Right cardiac atrium (tissue), 5 donors: ENCODE measurements at places on chromosomes 7 and 10. TPM values are rescaled to one million over a fixed set of nuclear protein-coding genes. Genes with fewer than 3 reads are reported as not detected.

RHBDD2 gene
- total RNA-seq: 38.1 TPM

- DNase-seq: no peak
Measured at GRCh38 chr10:117669122-117669521, 126.6 kb downstream of the EMX2 start.

SPDYE5 gene
- not detected for total RNA-seq

- DNase-seq: no peak
Measured at GRCh38 chr7:19415123-19415522, 269.9 kb upstream of the FERD3L start.

SOSTDC1 gene
- 4.3 TPM for total RNA-seq

DNA sequence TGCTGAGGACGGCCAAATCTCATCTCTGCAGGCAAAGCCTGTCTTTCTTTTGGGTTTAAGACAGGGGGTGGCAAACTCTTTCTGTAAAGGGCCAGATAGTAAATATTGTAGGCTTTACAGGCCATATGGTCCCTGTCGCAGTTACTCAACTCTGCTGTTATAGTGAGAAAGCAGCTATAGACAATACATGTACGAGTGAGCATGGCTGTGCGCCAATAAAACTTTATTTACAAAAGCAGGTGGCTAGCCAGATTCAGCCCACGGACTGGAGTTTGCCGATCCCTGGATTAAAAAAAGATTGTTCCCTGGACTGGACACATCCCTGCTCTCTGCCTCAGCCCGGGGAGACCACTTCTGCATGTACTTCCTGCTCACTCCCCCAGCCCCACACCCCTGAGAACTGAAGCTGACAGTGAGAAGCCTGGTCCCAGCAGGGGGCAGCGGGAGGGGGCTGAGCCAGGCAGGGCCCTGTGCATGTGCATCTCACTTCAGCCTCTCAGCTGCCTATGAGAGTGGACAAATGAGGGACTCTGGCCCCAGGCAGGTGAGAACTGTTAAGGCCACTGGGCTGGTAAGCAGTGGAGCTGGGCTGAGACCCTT, 392.4 kb downstream of the PLXNA4 start:
- no peak for DNase-seq

AS3MT gene
- total RNA-seq: 14.1 TPM

OR9A2 gene
- total RNA-seq: not detected

RAMP3 gene
- total RNA-seq: 45.5 TPM

GRCh38 chr7:29565982-29566746, 2.5 kb downstream of the PRR15 start:
- peak; percentile 62 for DNase-seq

DNA sequence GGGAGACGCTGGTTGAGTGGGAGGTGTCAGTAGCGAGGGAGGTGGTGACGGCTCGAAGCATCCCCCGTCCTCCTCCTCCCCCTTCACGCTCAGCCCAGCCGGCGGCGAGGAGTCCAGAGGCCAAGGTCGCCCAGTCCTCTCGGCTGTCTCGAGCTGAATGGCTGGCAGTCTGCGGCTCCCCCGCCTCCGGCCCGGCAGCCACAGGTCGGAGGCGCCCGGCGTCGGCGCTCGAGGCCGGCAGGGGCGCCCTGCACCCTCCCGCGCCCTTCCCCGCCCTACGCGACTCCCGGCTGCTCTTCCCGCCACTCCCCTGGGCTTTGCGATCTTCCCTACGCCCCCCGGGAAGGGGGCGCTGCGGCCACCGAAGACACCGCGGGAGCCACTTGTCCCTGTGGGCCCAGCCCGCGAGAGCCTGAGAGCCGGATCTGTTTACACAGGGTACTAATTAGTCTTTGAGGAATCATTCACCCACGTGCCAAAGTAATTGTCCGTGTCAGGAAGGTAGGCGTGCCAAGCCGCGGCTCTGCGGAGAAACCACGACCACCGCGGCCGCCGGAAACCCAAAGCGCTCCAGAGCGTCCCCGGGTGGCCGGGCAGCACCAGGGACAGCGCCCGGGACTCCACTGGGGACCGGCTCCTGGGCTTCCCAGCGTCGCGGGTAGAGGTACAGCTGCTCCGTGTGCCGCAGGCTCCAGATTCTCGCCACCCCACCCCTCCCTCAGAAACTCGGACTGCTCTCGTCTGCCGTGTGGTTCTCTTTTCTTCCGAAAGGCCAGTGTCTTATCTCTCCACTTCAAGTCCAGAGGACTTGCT, at the start of gene NXPH1:
Gene NXPH1, plus strand, starts transcription at position 133 of the 813 bp plus-strand sequence.
- DNase-seq: no peak

TBL2 gene
- total RNA-seq: 26.1 TPM

GRCh38 chr10:102657984-102658724, 13.9 kb downstream of the TRIM8 start:
- no peak for DNase-seq

DNA sequence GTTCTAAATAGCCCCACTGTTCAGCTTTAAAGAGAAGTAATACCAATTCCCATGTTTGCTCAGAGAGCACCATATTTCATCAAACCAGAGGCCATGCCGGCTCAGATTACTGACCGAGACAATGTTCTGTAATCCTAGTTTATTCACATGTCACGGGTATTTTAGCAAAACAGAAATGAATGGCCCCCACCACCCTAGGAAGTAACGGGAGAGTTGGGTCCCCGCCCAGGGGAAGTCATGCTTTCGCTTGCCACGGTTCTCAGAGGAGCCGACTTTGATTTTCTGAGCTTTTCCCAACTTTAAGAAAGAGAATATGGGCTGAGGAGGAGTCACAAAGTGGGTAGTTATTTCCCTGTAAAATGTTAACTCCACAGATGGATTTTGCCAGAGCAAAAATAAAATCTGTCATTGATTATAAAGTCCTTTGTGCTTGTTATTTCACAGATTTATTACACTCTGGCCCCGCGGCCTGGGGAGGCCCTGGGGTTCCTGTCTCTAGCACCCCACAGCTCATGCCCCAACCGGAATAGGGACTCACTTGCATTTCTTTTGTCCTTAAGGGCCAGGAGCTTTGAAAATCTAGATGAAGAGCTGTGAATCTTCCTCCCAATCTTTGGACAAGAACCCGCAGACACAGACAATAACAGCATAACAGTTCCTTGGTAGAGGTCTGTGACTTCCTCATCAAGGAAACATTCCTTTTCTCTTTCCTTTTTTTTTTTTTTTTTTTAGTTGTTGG, 3.7 kb upstream of the GDF10 start:
- DNase-seq: no peak

DNA sequence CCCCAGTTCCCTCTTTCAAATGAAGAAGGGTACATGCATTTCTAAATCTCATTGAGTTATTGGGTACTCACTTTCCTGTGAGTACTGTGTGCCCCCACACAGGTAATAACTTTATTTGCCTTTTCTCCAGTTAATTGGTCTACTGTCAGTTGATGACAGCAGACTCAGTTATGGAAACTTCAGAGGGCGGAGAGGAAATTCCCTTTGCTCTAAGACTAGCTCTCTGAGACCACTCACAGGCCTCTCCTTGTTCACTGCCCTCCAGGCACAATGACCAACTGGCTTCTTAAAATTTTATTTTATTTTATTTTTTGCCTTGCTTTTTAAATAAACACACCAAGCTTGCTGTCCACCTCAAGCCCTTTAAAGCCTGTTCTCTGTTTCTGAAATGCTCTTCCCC, 235.8 kb upstream of the AOAH start:
- DNase-seq: no peak

DNA sequence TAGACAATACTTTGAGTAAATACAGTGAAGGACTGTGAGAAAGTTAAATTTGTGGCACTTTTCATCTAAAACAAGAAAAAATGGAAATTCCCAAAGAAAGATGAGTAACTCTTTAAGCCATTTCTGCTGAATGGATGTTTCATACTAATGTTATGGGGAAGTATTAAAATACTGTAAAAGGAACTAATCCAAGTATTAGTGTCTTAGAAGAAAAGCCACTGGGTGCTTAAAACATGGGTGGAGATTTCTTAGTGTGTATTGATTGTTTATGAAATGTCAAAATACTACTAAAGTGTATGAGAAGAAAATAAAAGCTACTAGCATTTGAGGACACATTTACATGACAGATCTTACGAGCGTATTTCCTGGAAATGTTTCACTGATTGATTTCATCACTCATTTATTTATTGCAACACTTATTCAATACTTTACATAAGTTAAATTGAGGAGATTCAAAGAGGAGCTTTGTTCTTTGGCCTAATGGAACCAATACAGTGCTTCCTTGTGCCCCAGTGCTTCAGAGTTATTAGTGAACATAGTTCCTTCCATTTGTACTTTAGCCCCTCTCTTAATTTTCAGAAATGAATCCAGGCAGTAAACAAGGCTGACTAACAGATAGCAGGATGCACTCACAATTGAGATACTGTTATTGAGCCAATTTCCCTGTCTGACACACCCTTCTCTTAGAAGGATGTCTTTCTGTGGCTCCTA, 155.5 kb upstream of the AHR start:
- DNase-seq: no peak

DNA sequence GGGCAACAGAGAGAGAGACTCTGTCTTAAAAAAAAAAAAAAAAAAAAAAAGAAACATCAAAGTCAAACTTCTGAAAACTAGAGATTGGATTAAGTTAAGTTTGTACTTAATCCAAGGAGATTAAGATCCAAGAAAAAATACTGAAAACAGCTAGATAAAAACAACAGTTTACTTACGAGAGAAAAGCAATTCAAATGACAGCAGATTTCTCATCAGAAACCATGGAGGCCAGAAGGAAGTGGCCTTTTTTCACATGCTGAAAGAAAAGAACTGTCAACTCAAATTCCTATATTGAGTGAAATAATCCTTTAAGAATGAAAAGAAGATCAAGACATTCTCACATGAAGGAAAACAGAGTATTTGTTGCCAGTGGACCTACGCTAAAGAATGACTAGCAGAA, 5.4 kb upstream of the CCDC71L start:
- DNase-seq: no peak

SEPTIN14 gene
- not detected for total RNA-seq

GRCh38 chr10:30121401-30121800, 62.0 kb upstream of the JCAD start:
- DNase-seq: no peak

DNA sequence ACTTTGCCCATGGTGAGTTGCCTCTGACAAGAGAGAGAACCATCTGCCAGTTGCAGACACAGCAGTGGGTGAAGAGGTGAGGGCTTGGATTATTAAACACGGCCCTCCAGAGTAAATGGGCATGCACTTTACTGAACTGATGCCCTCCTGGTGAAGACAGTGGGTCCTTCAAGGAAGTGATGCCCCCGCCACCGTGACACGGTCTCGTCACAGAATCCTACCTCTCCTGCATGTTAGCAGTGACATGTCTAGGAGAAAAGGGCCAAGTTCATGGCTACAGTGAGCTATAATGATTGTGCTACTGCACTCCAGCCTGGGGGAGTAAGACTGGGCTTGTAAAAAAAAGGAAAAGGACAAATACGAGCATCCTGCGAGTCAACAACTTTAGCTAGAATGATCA, 2.4 kb downstream of the BNIP3 start:
- DNase-seq: no peak

GRCh38 chr7:38833329-38833728, 75.7 kb downstream of the VPS41 start:
- no peak for DNase-seq

DNA sequence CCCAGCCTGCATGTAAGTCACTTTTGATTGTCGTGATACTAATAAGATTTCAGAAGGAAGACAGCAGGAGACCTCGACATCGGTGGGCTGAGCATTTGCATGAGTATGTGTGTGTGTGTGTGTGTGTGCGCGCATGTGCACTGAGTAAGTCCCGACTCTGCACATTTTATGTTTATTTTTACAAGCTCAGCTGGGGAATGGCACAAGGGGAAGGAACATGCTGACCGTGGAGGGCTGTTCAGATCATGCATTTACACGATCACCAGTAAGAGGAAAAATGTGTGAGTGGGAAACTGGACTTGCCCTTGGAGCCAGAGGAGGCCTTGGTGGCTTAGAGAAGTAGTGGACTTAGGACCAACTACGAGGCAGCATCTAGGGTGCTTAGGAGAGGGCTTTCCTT, 41.3 kb downstream of the IL2RA start:
- peak; percentile 59 for DNase-seq

DNA sequence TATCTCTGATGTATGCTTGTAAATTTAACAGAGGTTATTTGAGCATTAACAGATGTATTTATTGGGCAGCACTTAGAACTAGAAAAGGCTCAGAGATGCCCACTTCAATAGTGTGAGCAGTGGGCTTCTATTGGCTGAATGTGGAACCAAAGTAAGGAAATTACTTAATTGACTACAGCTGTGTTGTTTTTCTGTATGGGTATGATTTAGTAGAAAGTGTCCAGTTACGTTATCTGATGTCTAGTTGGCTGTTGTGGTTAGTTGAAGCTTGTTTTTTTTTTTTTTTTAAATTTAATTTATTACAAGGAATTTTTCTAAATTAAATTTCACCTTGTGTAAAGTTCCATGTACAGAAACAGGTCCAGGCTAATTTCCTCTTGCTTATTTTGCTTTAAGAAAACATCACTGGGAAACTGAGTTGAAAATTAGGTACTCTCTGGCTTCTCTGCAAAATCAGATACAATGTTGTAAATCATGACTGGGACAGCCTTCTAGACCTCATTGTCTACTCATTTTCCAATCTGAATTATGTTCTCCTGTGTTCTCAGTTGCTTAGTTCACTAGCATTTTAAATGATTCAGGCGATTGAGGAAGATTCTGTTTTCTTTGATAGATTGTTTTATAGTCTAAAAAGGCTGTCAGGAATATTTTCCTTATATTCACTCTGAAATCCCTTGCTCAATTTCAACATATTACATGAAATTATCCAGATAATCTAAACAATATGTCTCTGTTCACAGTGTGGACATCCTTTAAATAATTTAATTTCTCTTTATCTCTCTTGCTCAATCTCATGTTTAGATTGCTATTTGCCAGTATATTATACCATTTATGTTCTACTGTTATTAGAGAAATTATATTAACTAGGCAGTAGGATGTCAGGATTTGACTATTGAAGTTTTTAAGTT, 53.0 kb downstream of the PHF14 start:
- no peak for DNase-seq

DNA sequence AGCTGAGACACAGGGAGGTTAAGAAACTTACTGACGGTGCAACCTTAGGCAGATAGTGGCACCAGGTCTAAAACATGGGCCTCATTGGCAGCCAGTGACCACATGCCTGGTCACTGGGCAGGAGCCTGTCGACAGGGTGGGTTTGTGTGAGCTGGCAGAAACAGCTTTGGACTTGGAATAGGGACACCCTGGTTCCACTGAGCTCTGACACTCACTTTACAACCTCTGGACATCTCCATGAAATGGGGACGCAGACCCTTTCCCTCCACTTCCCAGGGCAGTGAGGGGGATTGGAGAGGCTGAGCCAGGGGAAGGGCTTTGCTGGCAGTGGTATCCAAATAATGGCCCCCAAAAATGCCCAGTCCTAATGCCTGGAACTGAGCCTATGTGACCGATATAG, 49.7 kb downstream of the OAT start:
- no peak for DNase-seq

DNA sequence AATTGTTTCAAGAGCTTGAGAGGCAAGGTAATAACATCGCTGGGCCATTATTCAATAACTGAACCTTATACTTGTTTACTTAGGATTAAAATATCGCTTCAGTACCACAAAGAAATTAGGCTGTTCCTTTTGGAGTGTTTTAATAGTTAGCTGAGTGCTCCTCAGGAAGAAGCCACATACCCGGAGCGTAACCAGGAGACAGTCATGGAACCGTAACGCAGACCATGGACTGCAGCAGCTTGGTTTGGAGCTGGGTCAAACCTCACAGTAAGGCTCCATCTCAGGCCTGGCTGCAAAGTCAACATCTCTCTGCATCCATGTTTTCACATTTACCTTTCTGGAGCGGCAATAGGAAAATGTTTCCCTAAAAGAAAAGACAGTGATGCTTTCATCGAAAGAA, 599.0 kb downstream of the TNS3 start:
- DNase-seq: no peak

ARHGAP22 gene
- 5.1 TPM for total RNA-seq

GRCh38 chr7:98470485-98471240, 69.8 kb upstream of the BAIAP2L1 start:
- peak; percentile 75 for DNase-seq
